Natural killer cell (primary cell): ENCODE measurements at places on chromosomes 4 and X. TPM values are rescaled to one million over a fixed set of nuclear protein-coding genes. Genes with fewer than 3 reads are reported as not detected.

- H3K4me3 ChIP-seq = no peak overlapping the region
- no peak overlapping the region for H3K27ac ChIP-seq
- H3K4me1 ChIP-seq = no peaks in the 10 kb centered on the region
- no peaks in the 10 kb centered on the region for H3K27me3 ChIP-seq
- no peak for DNase-seq
- no peaks in the 10 kb centered on the region for H3K36me3 ChIP-seq
Measured at GRCh38 chr4:174450786-174451125, 71.5 kb downstream of the HPGD start.

- peak overlapping the region; percentile 72 for H3K27ac ChIP-seq
- no peaks in the 10 kb centered on the region for H3K27me3 ChIP-seq
- H3K4me3 ChIP-seq = no peak overlapping the region
Measured at GRCh38 chrX:155632431-155633100, 19.8 kb upstream of the TMLHE start.

DNA sequence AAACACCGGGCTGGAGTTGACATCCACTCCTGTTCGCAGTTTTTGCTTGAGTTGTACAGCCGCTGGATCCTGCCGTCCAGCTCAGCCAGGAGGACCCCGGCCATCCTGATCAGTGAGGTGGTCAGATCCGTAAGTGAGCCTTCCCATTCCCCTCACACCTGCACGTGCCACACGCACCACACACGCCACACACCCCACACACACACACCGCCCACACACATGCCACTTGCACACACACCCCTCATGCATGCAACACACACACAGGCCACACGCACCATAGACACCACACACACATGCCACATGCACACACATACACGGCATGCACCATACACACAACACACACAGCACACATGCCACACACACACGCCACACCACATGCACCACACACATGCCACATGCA lies 20.1 kb upstream of the MSANTD1 start:
- H3K27ac ChIP-seq = no peak overlapping the region
- H3K4me3 ChIP-seq = no peak overlapping the region
- H3K27me3 ChIP-seq = no peaks in the 10 kb centered on the region
- DNase-seq = no peak

DNA sequence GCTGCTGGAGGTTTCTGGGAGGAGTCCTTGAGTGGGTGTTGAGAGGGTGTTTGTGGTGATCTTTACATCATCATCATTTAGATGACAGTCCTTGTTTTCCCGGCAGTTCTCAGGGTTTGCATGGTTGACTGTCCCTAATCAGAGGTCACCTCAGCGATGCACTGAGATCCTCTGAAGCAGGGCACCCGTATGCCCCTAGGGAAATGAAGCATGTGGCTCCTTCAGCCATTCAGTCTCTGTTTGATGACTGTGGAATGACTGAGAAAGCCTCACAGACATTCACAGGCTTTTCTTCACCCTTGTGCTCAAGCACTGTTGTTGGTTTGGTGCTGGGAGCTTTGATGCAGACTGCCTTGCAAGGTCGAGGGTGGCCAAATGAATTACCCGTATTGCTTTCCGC lies 474.7 kb downstream of the SPRY1 start:
- H3K27ac ChIP-seq = no peak overlapping the region
- no peak for DNase-seq
- no peaks in the 10 kb centered on the region for H3K27me3 ChIP-seq
- no peaks in the 10 kb centered on the region for H3K36me3 ChIP-seq
- no peak overlapping the region for H3K4me3 ChIP-seq

- no peak for DNase-seq
- no peak overlapping the region for H3K4me3 ChIP-seq
- H3K27me3 ChIP-seq = no peaks in the 10 kb centered on the region
- no peak overlapping the region for H3K27ac ChIP-seq
Measured at GRCh38 chr4:8236920-8237195, 32.7 kb upstream of the HTRA3 start.

- no peak overlapping the region for H3K27ac ChIP-seq
- H3K4me3 ChIP-seq = no peak overlapping the region
- H3K27me3 ChIP-seq = no peaks in the 10 kb centered on the region
- no peaks in the 10 kb centered on the region for H3K36me3 ChIP-seq
Measured at GRCh38 chr4:107009196-107009968, 26.7 kb downstream of the DKK2 start.

DNA sequence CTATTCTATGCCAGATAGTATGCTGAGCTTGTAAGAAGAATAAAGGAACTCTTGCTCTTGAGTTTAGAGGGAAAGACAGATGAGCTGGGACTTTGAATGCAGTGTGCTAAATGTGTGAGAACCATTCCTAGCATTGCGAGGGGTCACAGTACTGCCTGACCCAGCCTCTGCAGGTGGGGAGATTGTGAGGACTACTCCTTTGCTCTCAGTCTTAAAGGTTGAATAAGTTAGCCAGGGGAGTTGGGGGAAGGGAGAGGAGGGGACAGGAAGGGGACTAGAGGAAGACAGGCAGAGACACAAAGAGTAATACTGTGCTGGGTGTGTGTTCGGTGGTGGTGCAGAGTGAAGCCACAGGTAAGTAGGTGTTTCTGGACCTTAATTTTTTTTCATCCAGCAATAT lies 41.7 kb downstream of the DCUN1D4 start:
- no peak overlapping the region for H3K4me3 ChIP-seq
- no peaks in the 10 kb centered on the region for H3K27me3 ChIP-seq
- H3K36me3 ChIP-seq = peaks cover 12% of the 10 kb centered on the region
- no peaks in the 10 kb centered on the region for H3K4me1 ChIP-seq

- DNase-seq = no peak
- H3K4me1 ChIP-seq = peaks cover 20% of the 10 kb centered on the region
- H3K27ac ChIP-seq = no peak overlapping the region
- peaks cover 12% of the 10 kb centered on the region for H3K27me3 ChIP-seq
Measured at GRCh38 chr4:48015216-48015615, 1.3 kb downstream of the CNGA1 start.

GRCh38 chr4:174259580-174259979 lies 23.9 kb downstream of the FBXO8 start:
- H3K27me3 ChIP-seq = no peaks in the 10 kb centered on the region
- no peak for DNase-seq
- H3K4me3 ChIP-seq = no peak overlapping the region
- no peaks in the 10 kb centered on the region for H3K4me1 ChIP-seq

DNA sequence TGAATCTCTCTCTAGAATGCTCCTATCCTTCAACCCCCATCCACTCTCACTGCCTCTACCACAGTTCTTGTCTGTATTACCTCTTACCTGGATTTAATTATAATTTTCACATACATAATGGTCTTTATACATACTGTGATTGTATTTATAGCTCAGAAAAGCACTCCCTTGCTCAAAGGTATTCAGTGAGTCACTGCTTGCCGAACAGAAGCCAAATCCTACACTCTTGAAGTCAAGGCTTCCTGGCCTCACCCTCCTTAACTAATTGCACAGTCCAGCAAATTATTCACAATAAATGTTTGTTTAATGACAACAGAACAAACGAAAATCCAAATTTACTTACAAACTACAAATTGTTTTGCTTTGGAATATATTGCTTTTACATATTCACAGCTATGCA lies 159.5 kb downstream of the KLHL13 start:
- H3K4me1 ChIP-seq = no peaks in the 10 kb centered on the region
- no peak for DNase-seq
- no peaks in the 10 kb centered on the region for H3K36me3 ChIP-seq
- no peak overlapping the region for H3K4me3 ChIP-seq
- no peak overlapping the region for H3K27ac ChIP-seq
- H3K27me3 ChIP-seq = no peaks in the 10 kb centered on the region

DNA sequence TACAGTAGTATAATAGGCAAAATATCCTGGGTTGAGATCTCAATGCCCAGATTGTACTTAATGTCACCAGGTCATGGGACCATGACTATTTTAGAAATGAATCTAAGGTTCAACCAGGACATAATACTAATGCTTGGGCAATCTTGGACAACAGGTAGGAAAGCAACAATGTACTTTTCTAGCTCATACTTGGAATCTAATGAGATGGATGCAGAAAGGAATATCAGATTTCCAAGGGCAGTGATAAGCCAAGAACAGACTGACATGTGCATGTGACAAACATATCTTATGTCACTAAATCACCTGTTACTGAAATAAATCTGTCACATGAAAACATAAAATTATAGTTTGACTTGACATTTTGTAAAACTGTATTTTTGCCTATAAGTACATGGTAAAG lies 51.1 kb downstream of the RPS6KA3 start:
- H3K36me3 ChIP-seq = no peaks in the 10 kb centered on the region
- H3K27ac ChIP-seq = no peak overlapping the region
- no peak for DNase-seq
- H3K4me1 ChIP-seq = peaks cover 3% of the 10 kb centered on the region

- no peak overlapping the region for H3K27ac ChIP-seq
- no peak for DNase-seq
Measured at GRCh38 chr4:58653251-58653650, 1543.1 kb upstream of the IGFBP7 start.

GRCh38 chr4:6152869-6153705 lies 47.3 kb downstream of the JAKMIP1 start:
- H3K4me3 ChIP-seq = no peak overlapping the region
- no peaks in the 10 kb centered on the region for H3K36me3 ChIP-seq
- no peaks in the 10 kb centered on the region for H3K27me3 ChIP-seq
- peaks cover 5% of the 10 kb centered on the region for H3K4me1 ChIP-seq
- no peak for DNase-seq

- peak; percentile 71 for DNase-seq
- no peaks in the 10 kb centered on the region for H3K4me1 ChIP-seq
Measured at GRCh38 chrX:49754233-49754857, 58.6 kb upstream of the PAGE1 start.

GRCh38 chr4:41039317-41039716 lies 175.0 kb downstream of the APBB2 start:
- H3K27me3 ChIP-seq = no peaks in the 10 kb centered on the region
- H3K27ac ChIP-seq = no peak overlapping the region
- H3K4me1 ChIP-seq = no peaks in the 10 kb centered on the region
- H3K36me3 ChIP-seq = no peaks in the 10 kb centered on the region
- DNase-seq = no peak

- DNase-seq = no peak
- H3K27me3 ChIP-seq = no peaks in the 10 kb centered on the region
- H3K4me1 ChIP-seq = no peaks in the 10 kb centered on the region
- no peak overlapping the region for H3K27ac ChIP-seq
- no peaks in the 10 kb centered on the region for H3K36me3 ChIP-seq
Measured at GRCh38 chr4:141246243-141246642, 25.5 kb downstream of the ZNF330 start.

- H3K4me3 ChIP-seq = no peak overlapping the region
- H3K27me3 ChIP-seq = no peaks in the 10 kb centered on the region
- no peak for DNase-seq
Measured at GRCh38 chrX:17414839-17415238, 39.8 kb downstream of the NHS start.

GRCh38 chr4:148067301-148067916 lies 335.5 kb downstream of the ARHGAP10 start:
- DNase-seq = no peak
- H3K4me1 ChIP-seq = no peaks in the 10 kb centered on the region
- H3K27ac ChIP-seq = no peak overlapping the region
- H3K36me3 ChIP-seq = peaks cover 5% of the 10 kb centered on the region
- H3K27me3 ChIP-seq = no peaks in the 10 kb centered on the region

DNA sequence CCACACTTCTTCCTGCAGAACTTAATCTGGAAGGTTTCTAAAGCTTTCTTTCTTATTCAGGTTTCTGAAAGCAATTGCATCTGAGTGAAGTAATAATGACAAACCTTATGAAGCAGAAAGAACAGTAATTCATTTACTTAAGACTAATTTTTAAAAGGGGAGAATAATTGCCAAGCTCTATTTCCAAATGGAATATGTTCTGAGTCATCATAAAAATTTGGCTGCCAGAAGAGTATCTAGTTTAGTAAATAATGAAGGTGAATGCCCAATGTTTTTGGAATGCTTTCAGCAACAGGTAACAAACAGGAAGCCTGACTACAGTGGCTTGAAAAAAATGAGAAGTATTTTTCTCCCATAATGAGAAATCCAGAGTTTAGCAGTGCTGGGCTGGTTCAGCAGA lies 227.3 kb upstream of the TET2 start:
- no peak overlapping the region for H3K4me3 ChIP-seq
- no peaks in the 10 kb centered on the region for H3K27me3 ChIP-seq
- no peak overlapping the region for H3K27ac ChIP-seq
- no peak for DNase-seq

GRCh38 chrX:53481093-53481492 lies 46.9 kb upstream of the HSD17B10 start:
- H3K27me3 ChIP-seq = no peaks in the 10 kb centered on the region
- no peaks in the 10 kb centered on the region for H3K36me3 ChIP-seq
- H3K4me3 ChIP-seq = no peak overlapping the region
- H3K4me1 ChIP-seq = no peaks in the 10 kb centered on the region
- H3K27ac ChIP-seq = no peak overlapping the region

DNA sequence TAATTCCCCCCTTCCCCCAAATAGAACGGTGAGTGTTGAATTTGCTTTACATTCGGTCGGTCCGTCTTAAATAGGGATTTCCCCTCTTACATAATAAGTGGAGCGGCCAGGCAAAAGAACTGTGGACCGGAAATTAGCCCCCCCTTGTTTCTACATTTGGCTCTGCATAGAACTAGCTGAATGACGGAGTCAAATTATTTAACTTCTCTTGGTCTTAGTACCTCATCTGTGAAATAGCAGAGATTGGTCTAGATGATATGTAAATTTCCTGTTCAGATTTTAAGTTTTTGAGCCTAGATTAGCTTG lies 1.3 kb downstream of the SPATA18 start:
- no peak for DNase-seq
- no peak overlapping the region for H3K4me3 ChIP-seq
- H3K36me3 ChIP-seq = no peaks in the 10 kb centered on the region
- no peak overlapping the region for H3K27ac ChIP-seq

GRCh38 chr4:105014635-105015034 lies 132.0 kb upstream of the TET2 start:
- no peak for DNase-seq
- no peaks in the 10 kb centered on the region for H3K27me3 ChIP-seq
- no peak overlapping the region for H3K4me3 ChIP-seq
- no peak overlapping the region for H3K27ac ChIP-seq
- H3K36me3 ChIP-seq = no peaks in the 10 kb centered on the region

Gene GSTCD
- 7.7 TPM for total RNA-seq

Gene CHRDL1
- not detected for total RNA-seq

Gene CLDN34
- not detected for total RNA-seq

Gene TCEAL6
- total RNA-seq = not detected

Gene SPON2
- 1,339 TPM for total RNA-seq

Gene CT55
- not detected for total RNA-seq

Gene UBL4A
- total RNA-seq = 11.7 TPM

Gene ANKRD37
- 13.1 TPM for total RNA-seq

Gene MAGEC1
- not detected for total RNA-seq

Gene SRPX
- total RNA-seq = not detected

Gene F8A3
- 7.1 TPM for total RNA-seq

Gene RBMXL3
- total RNA-seq = not detected
